ENCODE measurements at places on chromosomes 7 and 10.

DNA sequence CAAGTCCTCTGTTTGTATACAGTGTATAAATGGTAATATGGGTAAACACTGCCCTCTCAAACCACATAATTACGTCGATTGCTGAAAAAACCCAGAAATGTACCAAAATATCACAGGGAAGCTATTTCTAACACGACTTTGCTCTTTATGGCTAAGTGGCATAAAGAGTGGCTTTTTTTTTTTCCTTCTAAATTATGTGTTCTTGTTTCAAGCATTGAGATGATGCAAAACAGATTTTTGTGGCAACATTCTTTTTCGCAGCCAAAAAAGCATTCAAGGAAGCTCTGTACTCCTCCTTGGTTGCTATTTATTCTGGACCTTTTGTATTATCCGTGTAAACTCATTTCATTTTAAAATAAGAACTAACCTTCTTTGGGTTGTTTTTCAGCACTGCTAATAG lies 138.9 kb downstream of the VTI1A start:
- no peak for DNase-seq

GRCh38 chr7:12402365-12402725 lies 1.3 kb downstream of the VWDE start:
- DNase-seq: no peak

DNA sequence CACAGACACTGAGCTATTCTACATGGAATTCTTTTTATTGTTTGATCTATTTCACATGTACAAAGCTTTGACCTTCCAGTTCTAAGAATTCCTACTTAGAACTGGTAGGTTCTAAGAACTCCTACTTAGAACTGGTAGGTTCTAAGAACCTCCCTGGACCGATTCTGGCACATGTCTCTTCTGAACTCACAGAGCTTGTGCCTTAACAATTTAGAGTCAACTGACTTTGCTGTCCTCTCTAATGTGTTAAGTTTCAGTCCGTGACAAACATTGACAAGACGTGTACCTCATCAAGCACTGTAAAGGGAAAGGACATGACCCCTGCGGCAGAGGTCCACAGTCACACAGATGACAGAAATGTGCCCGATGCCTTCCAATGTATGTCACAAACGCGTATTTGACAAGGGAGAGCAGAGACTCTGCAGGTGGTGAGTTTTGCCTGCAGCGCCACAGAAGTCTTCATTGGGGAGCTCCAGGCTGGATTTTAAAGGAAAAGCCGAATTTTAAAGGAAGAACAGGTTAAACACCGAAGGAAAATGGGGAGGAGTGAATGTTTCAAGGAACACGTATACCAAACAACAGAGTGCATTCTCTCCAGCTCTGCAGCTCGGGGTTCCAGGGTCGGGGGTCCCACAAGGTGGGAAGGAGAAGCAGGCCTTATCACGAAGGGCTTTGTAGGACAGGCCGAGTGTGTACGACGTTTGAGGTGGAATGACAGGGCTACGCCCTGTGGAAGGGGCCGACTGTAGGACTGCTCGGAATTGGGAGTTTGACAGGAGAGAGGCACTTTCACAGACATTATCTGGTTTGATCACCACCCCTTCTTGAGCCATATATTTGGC lies 161.1 kb upstream of the KLF14 start:
- no peak for DNase-seq

DNA sequence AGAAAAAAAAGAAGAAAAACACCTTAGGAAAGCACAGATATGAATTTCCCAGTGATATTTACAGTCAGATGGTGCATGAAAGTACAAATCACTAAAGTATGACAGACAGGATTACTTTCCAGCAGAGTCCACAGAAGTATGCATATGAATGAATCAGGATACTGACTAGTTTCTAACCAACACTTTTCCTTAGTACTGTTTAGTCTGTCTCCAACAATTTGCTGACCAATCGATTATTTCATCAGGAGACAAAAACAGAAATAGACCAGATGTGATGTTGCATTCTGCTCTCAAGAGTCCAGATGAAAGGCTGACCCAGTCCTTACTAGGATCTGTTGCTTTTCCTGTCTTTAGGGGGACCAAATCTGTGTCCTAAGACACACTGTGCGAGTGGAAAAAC lies 14.6 kb downstream of the SLC35B4 start:
- DNase-seq: no peak

GRCh38 chr10:105679781-105680180 lies 1038.7 kb downstream of the SORCS3 start:
- no peak for DNase-seq

GRCh38 chr7:79531116-79531515 lies 77.6 kb upstream of the MAGI2 start:
- DNase-seq: no peak

DNA sequence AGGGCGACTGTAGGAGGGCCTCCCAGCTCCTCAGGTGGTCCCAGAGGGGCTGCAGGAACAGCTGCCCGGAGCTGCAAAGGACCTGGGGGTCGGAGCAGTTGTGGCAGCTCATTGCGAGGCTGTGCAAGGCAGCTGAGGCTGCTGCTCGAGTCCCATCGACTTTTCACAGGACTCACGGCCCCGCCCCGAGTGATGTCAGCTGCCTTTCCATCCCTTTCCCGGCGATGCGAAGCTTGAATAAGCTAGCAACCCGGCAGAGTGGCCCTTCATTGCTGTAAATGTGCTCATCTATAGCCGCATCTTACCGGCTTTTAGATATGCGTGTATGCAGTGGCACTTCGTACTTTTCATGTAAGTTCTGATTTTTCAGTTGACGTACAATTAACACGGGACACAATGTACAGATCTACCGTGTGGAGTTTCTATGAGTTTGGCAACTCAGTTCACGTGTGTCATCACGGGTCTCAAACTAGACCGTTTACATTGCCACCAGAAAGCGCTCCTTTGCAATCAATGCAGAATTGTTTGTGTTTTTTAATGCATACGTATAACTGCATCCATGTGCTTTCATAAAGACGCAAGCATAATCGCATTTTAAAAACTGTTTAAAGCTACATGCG lies at the start of gene CH25H:
CH25H (minus strand) TSS at position 137 of the 620 bp plus-strand sequence; CDS start at position 112, 25 bp downstream.
- DNase-seq: no peak

DNA sequence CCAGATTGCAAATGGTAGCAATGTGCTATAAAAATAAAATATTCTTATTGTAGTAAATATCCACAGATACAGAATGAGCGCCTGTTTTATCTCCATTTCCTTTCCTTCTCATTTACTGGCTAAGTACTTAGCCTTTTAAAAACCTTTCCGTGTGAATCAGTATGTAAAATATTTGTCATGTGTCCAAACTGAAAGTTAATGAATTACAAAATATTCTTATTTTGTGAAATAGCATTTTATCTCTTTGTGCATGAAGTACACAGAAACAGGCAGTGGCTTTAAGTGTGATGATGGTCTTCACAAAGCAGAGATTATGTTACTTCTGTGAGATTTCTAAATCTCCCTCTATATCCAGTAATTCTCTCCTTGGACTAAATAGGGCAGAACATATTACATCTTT lies 56.7 kb upstream of the KIAA1217 start:
- DNase-seq: no peak

DNA sequence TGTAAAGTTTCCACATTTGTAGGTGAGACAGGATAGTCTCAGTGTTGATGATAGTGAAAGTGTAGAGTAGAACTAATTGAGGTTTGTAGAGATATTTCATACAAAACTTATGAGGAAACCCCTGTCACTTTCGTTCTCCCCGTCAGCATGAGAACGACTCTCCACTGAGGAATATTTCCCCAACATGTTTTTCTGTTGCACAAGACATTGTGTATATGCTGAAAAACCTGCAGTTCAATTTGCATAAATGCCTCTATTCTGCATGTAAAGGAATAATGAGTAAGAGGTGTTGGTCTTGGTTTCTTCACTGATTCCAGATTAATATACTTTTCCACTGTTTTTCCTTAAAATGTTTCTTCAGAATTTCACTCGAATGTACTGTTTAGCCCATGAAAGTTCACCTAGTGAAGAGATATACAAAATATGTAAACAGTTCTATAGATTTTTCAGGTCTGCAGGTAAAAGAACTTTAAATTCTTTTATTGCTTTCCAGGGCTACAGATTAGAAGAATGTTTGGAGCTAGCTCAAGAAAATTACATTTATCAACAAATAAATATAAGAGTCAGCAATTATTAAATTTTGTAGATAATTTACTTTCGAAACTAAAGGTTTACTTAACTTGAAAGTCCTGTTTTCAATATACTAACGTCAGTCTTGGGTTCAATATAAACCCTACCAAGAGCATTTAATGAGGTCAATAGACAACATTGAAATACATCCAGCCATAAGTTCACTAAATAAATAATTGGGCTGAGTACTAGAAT lies 37.2 kb downstream of the HEPACAM2 start:
- no peak for DNase-seq

- no peak for DNase-seq
These were observed 437.6 kb upstream of the ZMIZ1 start for GRCh38 chr10:78630944-78631838.

DNA sequence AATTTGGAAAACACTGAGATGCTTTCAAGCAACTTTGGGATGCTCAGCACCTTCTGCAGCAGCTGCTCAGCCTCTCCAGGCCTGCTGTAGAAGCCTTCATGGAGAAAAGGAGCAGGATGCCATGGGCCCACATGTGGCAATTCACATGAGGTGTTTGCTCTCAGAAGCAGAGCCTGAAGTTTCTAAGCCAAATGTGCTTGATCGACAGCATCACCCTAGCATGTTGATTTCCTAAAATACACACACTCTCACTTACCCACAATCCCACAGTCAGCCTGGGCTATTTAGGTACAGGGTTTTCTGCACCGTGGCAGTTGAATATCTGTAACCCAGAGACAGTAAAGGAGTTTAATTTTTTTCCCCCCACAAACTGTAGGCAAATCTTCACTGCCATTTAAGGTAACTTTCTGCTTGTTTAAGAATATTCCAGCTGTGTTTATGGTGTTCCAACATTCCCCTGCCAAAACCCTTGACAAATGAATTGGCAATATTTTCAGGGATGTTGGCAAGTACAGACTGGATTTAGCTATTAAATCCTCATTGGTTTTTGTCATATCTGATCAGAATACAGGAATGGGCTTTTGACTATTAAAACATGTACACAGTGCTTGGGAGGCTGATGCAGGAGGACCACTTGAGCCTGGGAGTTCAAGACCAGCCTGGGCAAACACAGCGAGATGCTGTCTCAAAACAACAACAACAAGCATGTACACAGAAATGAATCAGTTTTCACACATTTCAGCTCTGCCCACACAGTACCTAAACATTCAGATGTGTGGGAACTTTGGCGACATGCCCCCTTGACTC lies 244.2 kb downstream of the CELF2 start:
- DNase-seq: no peak

GRCh38 chr7:1767524-1767923 lies 97.4 kb downstream of the ELFN1 start:
- no peak for DNase-seq

DNA sequence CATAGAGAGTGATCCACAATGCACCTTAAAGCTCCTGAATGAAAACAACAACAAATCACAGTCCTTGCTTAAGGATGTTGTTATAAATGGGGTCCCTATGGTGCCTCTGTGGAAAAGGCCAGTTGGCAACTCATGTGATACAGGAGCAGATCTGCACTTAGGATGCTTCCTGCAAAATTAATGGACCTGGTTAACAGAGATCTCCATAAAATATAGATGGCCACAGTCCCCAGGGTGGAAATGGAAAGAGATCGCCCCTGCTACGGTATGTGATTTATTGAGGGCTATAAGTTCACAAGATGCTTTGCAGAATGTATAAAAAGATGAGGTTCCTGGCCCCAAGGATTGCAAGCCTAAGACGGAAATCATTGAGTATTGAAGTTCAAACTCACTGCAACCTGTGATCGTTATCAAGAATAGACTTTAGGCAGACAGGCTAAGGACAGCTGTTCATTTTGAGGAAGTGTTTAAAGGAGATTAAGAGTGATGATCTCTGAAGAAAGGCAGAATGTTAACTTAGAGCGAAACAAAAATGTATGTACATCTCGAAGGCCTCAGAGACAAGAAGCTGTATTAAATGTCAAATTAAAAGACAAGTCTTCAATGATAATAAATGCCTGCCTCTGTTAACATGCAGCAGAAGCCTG lies 174.1 kb upstream of the PLPP4 start:
- DNase-seq: no peak

GRCh38 chr10:99977916-99978315 lies 31.8 kb downstream of the DNMBP start:
- no peak for DNase-seq

DNA sequence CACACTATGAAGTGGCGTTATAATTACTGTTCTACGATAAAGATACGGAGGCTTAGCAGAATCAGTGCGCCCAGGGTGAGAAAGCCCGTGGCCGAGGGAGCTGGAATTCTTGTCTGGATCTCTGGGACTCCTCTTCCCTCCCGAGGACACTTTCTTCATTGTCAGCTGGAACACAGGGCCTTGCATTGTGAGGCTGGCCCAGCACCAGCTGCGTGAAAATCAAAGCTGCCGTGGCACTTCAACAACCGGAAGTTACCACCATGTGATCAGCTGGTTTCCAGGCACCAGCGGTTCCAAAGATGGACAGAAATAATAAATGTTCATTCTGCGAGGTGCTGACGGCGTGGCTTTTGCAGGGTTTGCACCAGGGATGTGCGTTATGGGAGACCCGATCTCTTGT lies 234.0 kb upstream of the PITRM1 start:
- DNase-seq: no peak

DNA sequence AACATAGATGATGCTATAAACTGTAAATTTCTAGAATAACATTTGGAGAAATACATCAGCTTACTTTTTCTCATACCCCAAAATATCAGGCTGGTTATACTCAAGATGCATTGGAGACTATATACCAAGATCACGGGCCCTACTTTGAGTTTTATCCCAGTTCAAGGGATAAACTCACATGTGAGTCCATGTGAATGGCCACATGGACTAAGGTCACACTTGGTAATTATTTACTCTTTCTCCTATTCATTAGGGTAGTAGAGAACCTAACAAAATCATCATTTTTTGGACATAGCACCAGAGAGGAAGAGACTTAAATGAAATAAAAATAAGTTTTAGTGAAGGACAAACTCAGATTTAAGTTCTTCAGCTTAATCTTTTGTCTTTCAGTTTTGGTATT lies 93.1 kb upstream of the GATAD1 start:
- DNase-seq: no peak

- no peak for DNase-seq
These were observed 92.2 kb downstream of the PLCE1 start for GRCh38 chr10:94085766-94086437.

- no peak for DNase-seq
These were observed 46.2 kb downstream of the PRPF18 start for GRCh38 chr10:13632884-13633440.

DNA sequence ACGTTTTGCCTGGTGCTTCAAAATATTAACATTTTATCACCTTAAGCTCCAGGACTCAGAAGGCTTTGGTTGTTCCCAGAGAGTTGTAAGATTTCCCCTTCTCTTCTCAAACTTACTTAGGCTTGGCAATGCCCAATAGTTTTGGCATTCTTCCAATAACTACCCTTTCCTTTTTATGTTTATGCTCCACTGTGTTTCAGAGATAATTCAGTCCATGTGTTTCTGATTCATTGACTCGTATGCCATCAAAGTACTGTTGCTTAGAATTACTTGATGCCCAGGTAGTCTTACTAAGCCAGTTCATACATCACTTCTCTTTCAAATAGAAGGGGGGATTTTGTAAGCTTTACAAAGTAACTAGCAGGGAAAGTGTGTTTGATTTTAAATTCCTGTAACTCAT lies 66.6 kb downstream of the AGMO start:
- DNase-seq: no peak

GRCh38 chr7:93723424-93724124 lies 149.1 kb upstream of the CALCR start:
- no peak for DNase-seq

Measured in AG04450 (cell line).